ENCODE measurements at places on chromosomes 16 and 17.

- DNase-seq: no peak
Observed at GRCh38 chr16:58152246-58152868, 23.2 kb upstream of the CFAP20 start.

DNA sequence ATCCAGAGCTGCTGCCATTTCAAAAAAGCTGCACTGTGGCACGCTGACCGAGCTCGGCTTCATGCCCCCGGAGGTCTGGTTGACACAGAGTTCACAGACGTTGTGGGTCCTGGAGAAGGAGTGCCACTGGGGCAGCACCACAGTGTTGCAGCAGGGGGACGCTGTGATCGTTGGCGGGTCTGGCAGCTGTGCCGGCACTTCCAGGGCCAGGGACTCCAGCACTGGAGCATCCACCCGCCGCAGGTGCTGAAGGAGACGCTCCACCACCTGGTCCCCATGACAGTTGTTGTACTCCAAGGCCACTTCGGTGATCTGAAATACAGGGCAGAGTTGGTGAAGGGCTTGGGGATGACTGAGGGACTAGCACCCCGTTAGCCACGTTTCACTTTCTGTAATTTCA lies 23.5 kb downstream of the SNN start:
- DNase-seq: no peak

- DNase-seq: peak; percentile 64
Observed at GRCh38 chr17:82228278-82228841, 482 bp upstream of the SLC16A3 start.

DNA sequence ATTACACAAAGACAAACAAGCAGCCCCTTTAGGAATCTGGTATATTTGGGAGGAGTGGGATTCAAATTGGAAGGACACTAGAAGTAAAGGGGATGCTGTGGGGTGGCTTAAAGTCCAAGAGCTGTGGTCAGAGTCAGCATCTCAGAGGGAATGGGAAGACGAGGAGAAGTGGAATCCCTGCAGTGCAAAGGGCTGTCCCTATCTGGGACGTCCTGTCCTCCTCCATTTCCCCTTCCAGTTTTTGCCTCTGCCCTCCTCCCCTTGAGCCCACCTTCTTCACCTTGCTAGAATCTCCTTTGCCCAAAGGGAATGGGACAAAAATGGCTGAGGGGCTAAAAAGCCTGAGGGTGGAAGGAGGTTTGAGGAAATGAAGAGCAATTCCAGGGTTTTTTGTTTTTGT lies 4.2 kb upstream of the PLXDC1 start:
- DNase-seq: no peak

GRCh38 chr16:51464996-51465395 lies 313.9 kb upstream of the SALL1 start:
- DNase-seq: no peak

- DNase-seq: no peak
Observed at GRCh38 chr17:45791041-45791582, 7.0 kb downstream of the CRHR1 start.

Measured in inflammatory macrophage treated with lipopolysaccharide for 4 hours (primary cell).